NCI-H345 (cell line): ENCODE measurements at places on chromosomes 12 and 14.

GRCh38 chr12:106246891-106247673 lies 738 bp downstream of the CKAP4 start:
- DNase-seq = peak; percentile 45

DNA sequence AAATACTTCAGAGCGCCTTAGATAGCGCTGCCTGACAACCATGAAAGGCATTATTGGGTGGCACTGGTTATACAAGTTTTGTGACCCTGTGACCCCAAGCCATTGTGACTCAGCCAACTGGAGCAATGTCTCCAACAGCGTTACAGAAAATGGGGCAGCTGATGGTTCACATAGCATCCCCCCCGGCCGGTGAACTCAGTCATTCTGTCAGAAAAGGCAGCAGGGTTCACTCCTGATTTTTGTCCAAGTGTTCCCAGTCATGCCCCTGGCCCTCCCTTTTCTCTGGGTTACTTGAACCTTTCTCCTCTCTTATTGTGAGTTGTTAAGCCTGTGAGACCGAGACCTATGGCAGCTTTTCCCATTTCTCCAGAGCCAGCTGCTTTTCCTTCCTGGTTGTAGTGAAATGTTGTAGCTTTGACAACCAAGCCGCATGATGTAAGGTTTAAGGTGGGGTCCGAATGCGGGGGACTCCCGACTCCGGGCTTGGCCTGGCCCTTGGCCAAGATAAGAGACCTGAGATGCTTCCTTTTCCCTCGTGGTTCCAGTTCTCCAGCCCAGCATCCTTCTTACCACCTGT lies 22.0 kb downstream of the CD9 start:
- no peak for DNase-seq

DNA sequence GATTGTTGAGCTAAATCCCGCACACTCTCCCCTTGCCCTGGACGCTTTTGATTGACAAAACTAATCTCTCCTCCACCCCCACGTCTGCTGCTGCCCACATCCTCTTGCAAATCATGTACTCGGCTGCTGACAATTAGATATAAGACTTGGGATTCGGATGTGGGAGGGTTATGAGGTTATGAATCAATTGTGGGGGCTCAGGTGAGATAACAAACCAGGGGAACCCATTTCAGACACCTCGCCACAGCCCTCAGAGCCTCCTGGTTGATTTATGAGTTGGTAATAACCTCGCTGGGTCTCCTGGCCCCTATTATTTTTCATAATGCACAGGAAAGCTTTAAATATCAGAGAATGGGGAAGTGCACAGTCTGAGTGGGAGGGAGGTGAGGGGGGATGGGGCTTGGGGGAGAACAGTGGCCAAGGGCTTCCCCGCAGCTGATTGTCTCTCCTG lies 449.9 kb downstream of the DPF3 start:
- DNase-seq = no peak

DNA sequence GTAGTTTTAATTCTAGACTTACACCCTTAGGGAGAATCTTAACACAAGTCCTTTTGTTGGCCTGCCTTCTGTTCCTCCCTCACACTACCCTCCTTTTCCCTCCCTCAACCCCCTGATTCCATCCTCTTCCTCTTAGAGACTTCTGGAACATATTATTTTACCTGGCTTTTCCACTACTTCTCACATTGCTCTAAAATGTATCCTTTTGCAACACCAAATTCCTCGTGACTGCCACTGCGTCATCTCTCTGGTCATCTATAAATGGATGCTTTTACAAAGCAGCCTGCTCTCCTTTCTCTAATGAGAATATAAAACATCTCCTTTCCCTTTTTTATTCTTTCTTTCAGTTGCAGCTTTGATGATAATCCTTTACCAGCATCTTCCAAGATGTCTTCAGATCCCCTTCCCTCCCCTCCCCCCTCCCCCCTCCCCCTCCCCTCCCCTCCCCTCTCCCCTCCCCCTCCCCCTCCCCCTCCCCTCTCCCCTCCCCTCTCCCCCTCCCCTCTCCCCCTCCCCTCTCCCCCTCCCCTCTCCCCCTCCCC lies 93.6 kb downstream of the DIP2B start:
- no peak for DNase-seq

GRCh38 chr14:22842211-22843122 lies 6.1 kb downstream of the MMP14 start:
- no peak for DNase-seq

DNA sequence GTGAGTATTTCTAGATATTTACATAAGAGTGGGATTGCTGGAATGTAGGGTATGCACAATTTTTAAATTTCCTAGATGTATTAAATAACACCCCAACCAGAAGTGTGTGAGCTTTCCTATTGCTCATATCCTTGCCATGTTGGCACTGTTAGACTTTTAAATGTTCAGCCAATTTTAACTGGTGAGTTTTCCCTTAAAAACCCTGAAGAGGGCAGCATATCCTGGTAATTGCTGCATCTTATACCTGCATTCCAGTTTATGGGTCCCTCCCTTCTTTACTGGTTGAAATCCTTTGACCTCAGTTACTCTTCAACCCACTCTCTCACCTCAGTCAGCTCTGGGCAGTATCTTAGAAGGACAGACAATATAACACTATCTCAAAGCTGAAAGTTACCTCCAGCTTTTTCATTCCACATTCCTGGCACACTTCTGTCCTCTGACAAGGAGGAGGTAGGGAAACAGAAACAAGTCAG lies 270.6 kb downstream of the PAWR start:
- DNase-seq = no peak

GRCh38 chr14:71610149-71610548 lies 322.1 kb upstream of the RGS6 start:
- no peak for DNase-seq

DNA sequence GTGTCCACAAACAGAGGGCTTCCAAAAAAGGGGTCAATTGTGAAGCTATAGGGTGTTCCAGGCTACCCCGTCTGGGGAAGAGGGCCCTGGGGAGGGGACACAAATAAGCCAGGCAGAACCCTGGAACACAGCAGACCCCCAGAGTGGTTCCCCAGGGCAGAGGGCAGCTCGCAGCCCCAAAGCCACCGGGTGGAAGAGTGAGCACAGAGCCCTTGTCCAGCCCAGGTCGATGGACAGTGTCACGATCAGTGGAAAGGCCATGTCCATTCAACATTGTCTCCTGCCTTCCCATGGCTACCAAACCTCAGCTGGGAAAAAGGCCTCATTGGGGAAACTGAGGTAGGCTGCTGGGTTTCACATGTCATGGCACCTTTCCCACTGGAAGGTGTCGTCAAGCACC lies 131.4 kb downstream of the DICER1 start:
- DNase-seq = no peak

- DNase-seq = no peak
Measured at GRCh38 chr12:9333161-9333560, 125.0 kb upstream of the PZP start.

- no peak for DNase-seq
Measured at GRCh38 chr12:5511644-5512600, 80.0 kb downstream of the NTF3 start.

GRCh38 chr14:54487771-54488170 lies 1.0 kb downstream of the GMFB start:
- no peak for DNase-seq

- no peak for DNase-seq
Measured at GRCh38 chr14:20836668-20837338, 34.2 kb upstream of the RNASE1 start.

GRCh38 chr12:388541-389141 lies 479 bp downstream of the KDM5A start:
- no peak for DNase-seq

- DNase-seq = no peak
Measured at GRCh38 chr14:69895109-69895508, 15.9 kb downstream of the SMOC1 start.

GRCh38 chr12:75782069-75782581 lies 249.5 kb downstream of the PHLDA1 start:
- no peak for DNase-seq

DNA sequence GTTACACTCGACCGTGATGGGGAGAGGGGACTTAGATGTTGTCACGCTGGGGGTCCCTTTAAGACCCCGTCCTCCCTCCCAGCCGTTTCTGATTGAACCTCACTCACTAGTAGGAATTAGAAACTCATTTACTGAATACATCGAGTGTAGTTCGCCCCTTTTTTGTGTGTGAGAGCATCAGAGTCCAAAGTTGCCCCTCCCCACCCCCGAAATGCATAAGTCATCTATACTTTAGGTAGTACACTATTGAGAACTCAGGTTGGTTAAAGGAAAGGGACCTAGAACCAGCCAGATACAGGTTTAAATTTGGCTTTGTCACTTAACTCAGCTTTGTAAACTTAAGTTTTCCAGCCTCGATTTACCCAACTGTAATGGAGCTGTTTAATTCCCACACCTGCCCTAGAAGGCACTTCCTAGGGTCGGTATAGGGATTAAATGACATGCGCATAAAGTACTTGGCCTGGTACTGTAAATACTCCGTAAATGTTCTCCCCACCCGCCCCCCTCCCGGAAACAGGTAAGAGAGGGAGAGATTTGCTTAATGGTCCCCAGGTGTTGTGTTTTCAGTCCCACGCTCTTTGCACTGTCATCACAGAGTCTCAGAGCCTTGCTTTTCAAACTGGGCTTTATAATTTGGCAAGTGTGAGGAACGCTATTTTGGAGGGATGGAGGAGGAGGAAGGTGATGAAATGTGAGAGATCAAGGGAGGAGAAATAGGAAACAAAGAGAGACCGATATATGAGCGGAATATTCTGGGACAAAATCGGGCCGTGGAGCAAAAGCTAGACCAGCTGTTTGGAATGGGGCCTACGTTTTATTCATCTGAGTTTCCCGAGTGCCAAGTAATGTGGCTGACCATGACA lies 897 bp downstream of the SUDS3 start:
- peak; percentile 38 for DNase-seq

- DNase-seq = no peak
Measured at GRCh38 chr12:50058743-50059312, 1.4 kb downstream of the ASIC1 start.

- no peak for DNase-seq
Measured at GRCh38 chr14:102255401-102256190, 49.4 kb downstream of the MOK start.

DNA sequence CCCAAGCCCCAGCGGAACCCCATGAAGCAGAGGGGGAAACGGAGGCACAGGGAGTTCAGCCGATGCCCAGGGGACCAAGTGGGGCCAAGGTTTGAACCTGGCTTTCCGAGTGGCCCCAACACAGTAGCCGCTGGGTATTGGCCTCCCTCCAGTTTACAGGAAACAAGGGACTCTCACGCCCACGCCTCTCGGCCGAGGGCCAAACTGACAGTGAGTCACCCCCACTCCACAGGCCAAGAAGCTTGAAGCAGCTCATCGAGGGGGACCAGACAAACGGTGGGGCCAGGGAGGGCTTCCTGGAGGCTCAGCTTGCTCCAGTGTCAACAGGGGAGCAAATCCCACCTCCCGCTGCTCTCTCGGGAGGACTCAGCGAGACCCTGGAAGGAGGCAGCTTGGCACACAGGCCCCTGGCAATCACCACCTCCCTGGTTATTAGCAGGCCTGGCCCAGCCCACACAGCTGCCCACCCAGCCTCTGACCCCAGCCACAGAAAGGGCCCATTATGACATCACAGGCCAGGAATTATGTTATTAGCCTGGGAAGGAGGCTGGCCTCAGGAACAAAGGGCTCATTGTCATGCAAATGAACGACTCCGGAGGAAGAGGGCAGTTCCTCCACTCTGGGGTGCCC lies 54.6 kb downstream of the NCOR2 start:
- DNase-seq = no peak

GRCh38 chr12:92356425-92356824 lies 210.8 kb upstream of the BTG1 start:
- DNase-seq = no peak

DNA sequence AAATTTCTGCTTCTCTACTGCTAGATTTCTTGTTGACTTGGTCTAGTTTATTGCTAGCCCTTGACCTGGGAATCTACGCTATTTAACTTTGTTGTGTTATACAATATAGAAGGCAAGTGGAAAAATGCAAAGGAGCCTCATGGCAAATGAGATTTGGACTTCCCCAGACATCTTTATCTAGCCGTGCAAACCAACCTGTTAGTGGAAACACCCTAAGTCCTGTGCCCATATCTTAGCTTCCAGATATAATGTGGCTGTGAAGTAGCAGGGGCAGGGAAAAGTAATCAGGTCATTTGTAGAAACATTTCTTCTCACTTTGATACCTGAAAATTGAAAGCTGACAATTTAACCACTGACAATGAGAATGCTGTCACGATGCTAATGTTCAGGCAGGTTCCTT lies 90.7 kb upstream of the ATP2B1 start:
- DNase-seq = no peak

DNA sequence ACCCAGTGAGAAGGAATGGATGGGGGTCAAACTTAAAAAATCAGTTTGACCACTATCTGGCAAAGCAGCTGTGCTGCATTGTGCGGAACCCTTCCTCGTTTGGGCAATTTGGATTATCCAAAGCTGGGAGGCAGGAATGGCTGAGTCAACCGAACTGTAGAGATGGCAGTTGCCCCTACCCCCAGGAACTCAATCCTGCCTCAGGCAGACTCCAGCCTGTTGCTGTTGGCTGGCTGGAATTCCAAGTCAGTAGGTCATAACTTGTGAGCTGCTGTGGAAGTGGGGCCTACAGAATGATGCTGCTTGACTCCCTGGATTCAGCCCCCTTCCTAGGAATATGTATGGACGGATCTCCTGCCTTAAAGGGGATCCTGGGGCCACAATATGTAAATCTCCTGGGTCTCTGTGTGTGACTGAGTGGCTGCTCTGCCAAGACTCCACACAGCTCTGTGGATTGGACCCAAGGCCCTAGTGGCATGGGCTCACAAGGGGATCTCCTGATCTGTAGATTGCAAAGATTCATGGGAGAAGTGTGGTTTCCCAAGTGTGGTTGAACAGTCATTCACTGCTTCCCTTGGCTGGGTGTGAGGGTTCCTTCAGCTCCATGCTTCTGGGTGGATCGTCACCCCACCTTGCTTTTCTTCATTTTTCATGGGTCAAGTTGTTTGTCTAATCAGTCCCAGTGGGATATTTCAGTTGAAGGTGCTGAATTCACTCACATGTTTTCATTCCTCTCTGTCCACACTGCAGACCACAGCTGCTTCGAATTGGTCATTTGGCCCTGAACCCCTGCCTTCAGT lies 19.2 kb downstream of the LUM start:
- DNase-seq = no peak
